ENCODE measurements at places on chromosomes 2 and 18.

- no peak for DNase-seq
These were observed 583.6 kb upstream of the PIK3C3 start for GRCh38 chr18:41371156-41372045.

DNA sequence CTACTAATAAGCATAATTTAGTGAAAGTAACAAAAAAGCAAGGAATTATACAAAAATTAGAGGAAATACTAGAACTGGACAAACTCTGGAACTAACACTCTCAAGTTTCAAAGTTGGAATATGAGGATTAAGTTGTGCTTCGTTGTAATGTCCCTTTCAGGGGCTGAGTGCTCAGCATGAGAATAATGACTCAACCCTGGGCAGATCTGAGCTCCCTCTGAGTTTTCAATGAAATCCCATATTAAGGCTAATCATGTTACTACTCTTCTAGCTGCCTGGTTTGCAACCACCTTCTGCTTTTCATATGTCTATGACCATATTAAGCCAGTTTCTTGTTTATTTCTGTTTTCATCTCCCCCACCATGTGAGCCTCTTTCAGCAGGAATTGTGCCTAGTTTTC lies 274.9 kb upstream of the LRRTM4 start:
- no peak for DNase-seq

- DNase-seq: no peak
These were observed 85.9 kb downstream of the FANCL start for GRCh38 chr2:58155160-58155778.

DNA sequence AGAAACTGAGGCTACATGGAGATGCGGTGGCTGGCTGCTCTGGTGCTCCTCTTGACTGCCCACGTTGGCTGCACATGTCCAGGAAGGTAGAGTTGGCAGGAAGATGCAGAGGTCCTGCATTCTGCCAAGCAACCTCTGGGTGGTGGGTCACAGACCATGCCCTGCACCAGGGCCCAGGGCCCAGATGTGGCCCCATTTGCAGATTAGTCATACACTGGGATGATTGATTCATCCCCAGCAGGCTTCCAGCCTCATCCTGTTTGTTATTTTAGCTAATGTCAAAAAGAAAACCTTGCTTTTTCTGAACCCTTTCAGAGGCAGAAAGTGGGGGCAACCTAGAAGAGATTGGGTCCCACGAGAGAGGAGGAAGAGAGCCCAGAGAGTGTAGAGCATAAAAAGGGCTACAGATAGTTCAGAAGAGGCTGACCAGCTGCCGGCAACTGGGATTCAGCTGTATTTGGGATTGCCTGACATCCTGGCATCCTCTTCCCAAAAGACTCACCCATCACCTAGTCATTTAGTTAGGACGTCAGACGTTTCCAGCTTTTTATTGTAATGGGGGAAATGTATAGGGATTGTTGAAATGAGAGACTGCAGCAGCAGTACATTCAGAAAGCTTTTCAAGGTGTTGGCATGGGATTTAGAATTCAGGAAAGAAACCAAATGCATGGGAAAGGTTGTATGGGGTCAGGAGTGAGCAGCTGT lies 101.9 kb downstream of the CTIF start:
- no peak for DNase-seq

- no peak for DNase-seq
These were observed 126.1 kb downstream of the CTNNA2 start for GRCh38 chr2:79638954-79639353.

DNA sequence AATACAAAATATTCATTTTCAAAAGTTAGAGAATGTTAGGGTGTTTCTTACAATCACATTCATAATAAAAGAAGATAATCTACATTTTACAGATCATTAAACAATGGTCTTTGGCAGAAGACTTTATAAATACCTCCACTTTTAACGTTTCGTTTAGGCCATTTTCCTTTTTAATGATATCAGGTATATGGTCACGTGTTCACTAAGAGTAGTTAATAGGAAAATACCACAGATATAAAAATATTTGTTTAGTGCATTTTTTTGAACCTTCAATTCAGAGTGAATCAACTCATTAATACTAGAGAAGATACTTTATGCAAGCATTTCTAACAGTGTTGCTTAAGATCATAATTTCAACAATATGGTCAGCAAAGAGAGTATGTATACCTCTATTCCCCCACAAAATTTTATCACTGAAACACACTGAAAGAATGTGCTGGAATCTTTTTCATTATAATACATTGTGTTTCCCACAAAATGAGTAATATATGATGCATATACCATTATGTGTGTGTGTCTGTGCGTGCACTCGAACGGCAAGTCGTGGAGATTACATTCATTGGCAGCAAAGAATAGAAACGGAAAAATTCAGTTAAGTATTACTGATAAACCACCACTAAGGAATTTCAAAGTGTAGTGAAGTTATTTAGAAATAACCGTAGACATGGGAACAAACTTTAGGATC lies 319.9 kb upstream of the THUMPD2 start:
- no peak for DNase-seq

DNA sequence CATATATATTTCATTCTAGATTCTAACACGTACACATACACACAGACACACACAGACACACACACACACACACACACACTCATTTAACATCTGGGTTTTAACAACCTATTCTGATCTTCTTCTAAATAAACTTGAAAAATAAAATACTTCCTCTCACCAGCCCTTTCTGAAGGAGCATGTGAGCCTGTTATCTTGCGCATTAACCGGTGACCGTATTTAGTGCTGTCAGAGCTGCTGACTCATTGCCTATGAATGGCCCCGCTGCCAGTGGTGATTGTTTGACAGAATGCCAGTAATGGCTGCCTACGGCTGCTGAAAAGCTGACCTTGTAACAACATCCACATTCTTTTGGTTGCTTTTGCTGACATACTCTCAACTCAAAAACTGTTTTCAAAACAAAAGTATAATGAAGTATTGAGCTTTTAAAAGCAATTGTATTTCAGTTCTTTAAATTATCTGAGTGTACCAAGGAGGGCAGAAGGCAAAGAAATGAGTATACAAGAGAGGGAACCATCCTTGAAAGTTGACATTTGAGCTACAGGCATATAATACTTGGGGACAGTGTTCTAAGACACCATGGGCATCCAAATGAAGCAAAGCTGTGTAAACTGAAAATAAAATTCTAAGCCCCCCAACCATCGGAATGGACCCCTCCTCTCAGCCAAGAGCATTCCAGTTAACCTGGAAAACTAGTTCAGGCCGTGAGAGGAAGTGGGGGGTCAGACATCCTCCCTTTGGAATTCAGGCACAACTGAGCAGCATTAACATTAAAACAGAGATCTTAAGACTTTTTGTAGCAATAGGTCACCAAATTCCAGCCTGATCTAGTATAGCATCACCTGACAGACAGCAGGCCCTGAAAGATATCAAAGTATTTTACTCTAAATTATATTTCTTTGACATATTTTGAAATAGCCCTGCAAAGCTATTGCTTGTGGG lies 50.2 kb upstream of the DTNA start:
- DNase-seq: no peak

DNA sequence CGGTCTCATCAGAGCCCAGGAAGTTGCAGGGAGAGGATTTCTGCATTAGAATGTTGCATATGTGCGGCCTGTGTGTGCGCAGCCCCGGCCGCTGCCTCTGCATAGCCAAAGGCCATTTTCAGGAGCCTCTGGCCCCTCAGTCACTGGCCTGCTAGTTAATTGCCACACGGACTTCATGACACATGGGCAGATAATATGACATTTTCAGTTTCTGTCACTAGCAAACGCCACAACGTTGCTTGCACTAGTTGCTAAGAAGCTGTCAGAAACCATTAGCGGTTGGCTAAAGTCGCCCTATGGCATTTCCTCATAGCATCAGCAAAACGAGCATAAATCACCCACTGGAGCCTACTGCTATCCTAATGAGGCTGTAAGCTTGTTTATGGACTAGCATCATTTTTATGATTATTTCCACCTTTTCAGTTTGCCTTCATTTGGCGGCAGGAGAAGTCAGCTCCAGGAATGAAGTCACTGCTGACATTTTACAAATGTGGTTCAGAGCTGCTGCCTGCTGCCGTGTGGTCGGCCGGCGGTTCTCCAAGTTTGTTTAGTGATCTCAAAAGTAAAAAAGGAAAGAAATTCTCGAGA lies 73.7 kb downstream of the MEIS1 start:
- DNase-seq: no peak

GRCh38 chr2:96965781-96966514 lies 20.4 kb downstream of the FAM178B start:
- DNase-seq: no peak

- DNase-seq: no peak
These were observed 285.7 kb downstream of the EPHA4 start for GRCh38 chr2:221286406-221286805.

DNA sequence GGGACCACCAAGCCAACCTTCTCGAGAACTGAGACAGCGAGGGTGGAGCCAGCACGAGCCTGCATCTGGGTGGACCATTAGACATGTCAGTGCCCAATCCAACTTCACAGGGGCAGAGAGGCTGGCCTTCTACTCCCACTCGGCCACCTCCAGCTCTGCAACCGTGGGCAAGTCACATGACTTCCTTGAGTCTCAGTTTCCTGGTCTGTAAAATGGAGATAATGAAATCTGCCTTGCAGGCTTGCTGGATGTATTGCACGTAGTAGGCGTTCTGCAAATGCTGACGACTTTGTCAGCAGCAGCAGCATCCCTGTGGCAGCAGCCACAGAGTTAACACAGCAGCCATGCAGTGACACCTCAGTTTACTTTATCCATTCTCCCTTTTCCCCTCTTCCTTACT lies 208.9 kb downstream of the GLI2 start:
- DNase-seq: no peak

GRCh38 chr2:132729522-132729921 lies 59.5 kb upstream of the LYPD1 start:
- no peak for DNase-seq

DNA sequence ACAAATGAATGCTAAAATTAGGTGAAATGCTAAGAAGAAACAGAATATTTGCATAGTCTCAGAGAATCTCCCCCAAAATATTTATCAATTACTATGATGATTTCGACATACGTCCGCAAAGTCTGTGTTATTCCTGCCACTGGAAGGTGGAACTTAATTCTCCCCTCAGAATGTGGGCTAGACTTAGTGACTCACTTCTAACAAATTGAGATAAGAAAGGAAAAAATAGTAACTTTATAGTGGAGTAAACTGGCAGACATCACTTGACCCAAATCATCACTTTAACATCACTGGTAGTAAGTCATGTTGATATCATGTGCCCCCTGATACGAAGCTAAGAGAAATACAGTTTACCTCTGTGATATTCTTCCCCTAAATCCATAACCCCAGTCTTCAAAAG lies 23.5 kb downstream of the HADHB start:
- DNase-seq: no peak

GRCh38 chr2:20322527-20323300 lies 27.9 kb downstream of the PUM2 start:
- DNase-seq: no peak

GRCh38 chr2:182642328-182642727 lies 73.7 kb upstream of the DNAJC10 start:
- DNase-seq: no peak
